SJCRH30 (cell line): ENCODE measurements at places on chromosomes 6 and 20. TPM values are rescaled to one million over a fixed set of nuclear protein-coding genes. Genes with fewer than 3 reads are reported as not detected.
A peak's percentile ranks its signal among the peaks of the same experiment; 100 is the strongest.

GRCh38 chr6:43395776-43396175 lies 26.3 kb upstream of the ZNF318 start:
- DNase-seq: no peak

- peak; percentile 49 for DNase-seq
These were observed 66.7 kb upstream of the SLC22A16 start for GRCh38 chr6:110543106-110543505.

- DNase-seq: no peak
These were observed 46.0 kb downstream of the PHIP start for GRCh38 chr6:79031821-79032590.

DNA sequence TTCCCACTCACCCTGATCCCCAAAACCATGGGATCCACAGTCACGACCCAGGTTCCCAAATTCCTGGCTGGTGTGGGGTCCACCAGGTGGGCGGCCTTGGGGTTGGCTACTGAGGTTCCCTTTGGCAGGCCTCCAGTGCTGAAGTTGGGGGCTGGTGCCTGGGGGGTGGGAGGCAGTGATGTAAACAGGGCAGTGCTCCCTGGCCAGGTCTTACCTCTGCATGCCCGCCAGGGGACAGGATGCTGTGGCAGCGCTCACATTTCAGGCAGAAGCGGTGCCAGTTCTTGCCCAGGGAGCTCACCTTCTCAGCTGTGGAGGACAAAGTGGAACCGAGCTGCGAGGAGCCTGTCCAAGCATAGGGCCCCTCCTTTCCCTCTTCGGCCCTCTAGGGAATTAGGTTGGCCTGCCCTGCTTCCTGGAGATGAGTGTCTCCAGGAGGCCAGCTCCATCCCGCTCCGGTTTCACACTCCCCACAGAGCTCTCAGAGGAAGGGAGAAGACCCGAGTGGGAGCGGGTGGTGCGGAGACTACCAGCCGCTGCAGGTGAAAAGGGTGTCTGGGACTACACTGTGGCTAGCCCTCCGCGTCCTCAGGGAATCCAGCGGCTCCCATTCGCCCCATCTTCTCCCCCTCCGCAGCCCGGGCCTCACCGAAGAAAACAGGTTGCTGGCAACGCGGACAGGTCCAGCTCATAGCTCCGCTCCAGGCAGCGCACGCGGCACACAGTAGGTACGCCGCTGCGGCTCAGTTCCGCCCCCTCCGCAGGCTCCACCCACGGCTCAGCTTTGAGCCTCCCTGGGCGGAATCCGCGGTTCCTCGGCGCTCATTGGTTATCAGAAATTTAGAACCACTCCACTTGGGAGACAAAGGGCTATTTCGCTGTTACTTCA lies at the start of gene CRIP3:
CRIP3 (minus strand) TSS at position 726 of the 889 bp plus-strand sequence; CDS start at position 692, 34 bp downstream.
- no peak for DNase-seq

GRCh38 chr6:81049425-81050042 lies 702.9 kb downstream of the TENT5A start:
- DNase-seq: no peak

GRCh38 chr6:139944976-139945375 lies 570.5 kb upstream of the CITED2 start:
- no peak for DNase-seq

The CRISP3 gene
- total RNA-seq: not detected in 2 replicates

The FRK gene
- total RNA-seq: 1.4 and 2.0 TPM in 2 replicates

The CTSZ gene
- not detected in 2 replicates for total RNA-seq

The RNF8 gene
- total RNA-seq: 35.8 and 36.1 TPM in 2 replicates
